ENCODE measurements at places on chromosomes 1 and 21. TPM values are rescaled to one million over a fixed set of nuclear protein-coding genes. Genes with fewer than 3 reads are reported as not detected.

The S100A3 gene
- 114 TPM for total RNA-seq

The VASH2 gene
- total RNA-seq = 1.7 TPM

The MARK1 gene
- 0.09 TPM for total RNA-seq

The SLC9C2 gene
- not detected for total RNA-seq

The TIAM1 gene
- 0.63 TPM for total RNA-seq
